Stimulated activated CD4-positive, alpha-beta T cell treated with anti-CD3 and anti-CD28 coated beads, Interleukin-1b, Interleukin-23, amount 100 ng/mL, for 1 hour (primary cell): ENCODE measurements at places on chromosomes 3 and 15.

GRCh38 chr3:105014631-105015030 lies 352.1 kb upstream of the ALCAM start:
- DNase-seq = no peak

- DNase-seq = no peak
Observed at GRCh38 chr15:50633653-50634052, 52.9 kb downstream of the TRPM7 start.

DNA sequence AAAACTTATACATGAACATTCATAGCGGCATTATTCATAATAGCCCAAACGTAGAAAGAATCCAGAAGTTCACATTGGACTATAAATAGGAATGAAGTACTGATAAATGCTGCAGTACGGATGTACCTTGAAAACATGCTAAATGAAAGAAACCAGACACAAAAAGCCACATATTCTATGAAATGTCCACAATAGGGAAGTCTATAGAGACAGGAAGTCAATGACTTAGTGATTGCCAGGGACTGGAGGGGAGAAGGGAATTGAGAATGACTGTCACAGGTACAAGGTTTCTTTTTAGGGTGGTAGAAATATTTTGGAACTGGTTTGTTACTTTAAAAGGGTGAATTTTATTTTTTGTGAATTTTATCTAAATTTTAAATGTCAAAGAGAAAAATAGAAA lies 71.4 kb upstream of the SKOR1 start:
- DNase-seq = no peak

- DNase-seq = no peak
Observed at GRCh38 chr3:16932877-16933276, 48.1 kb downstream of the PLCL2 start.

GRCh38 chr3:168117059-168117458 lies 21.3 kb upstream of the GOLIM4 start:
- no peak for DNase-seq

- no peak for DNase-seq
Observed at GRCh38 chr3:129628169-129628522, 21.7 kb upstream of the PLXND1 start.

DNA sequence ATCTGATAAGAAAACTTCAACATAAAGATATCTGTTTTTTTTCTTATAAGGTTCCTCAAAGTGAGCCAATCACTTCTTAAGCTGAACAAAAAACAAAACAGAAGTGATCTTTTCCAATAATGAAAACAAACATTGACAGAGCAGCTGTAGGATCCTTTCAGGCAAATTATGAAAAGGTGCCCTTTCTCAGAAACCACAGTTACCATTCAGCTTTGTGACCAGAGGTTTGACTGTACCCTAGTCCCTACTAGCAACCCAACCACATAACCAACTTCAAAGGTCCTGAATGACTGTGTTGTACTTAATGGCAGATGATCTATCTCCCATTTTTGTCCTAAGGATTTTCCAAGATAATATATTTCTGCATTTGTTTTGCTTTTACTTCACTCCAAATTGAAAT lies 39.4 kb upstream of the CCR2 start:
- no peak for DNase-seq

DNA sequence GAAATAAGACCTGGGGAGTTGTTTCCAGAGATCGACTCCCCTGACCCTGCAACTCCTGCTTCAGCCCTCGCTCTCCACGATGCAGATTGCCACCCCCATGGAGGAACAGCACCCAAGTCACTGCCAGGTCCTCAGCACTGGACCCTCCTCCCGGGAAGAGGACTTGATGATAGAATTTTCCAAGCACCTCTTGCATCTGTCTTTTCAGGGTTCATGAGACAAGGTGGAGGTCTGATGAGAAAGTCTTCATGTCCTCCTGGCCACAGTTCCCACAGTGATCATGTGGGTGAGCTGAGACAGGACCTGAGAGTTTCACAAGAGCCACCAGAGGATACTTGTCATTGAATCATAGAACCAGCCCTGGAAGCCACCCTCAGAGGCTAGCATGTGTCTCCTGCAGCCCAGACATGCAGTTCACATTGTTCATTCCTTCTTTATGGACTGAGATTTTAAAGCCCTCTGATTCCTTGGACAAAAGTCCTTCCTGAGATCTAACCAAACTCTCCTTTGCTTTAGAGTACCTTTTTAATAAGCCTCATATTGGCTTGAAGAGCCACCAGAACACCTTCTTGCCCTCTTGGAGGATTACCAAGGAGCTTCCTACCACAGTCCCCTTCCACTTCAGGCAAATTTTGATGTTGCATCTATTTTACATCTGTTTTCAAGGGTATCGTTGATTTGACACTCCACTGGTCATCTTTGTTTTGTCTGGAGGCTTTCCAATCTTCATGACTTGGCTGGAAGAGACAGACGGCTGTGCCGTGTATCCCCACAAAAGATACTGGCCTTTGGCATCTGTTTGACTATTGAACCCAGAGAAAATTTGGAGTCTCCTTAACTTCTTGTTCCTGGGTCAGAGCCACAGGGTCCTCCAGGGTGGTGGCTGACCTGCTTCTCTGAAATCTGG lies 224.8 kb upstream of the BHLHE40 start:
- DNase-seq = no peak

GRCh38 chr15:26926081-26926480 lies 44.9 kb upstream of the GABRG3 start:
- no peak for DNase-seq

DNA sequence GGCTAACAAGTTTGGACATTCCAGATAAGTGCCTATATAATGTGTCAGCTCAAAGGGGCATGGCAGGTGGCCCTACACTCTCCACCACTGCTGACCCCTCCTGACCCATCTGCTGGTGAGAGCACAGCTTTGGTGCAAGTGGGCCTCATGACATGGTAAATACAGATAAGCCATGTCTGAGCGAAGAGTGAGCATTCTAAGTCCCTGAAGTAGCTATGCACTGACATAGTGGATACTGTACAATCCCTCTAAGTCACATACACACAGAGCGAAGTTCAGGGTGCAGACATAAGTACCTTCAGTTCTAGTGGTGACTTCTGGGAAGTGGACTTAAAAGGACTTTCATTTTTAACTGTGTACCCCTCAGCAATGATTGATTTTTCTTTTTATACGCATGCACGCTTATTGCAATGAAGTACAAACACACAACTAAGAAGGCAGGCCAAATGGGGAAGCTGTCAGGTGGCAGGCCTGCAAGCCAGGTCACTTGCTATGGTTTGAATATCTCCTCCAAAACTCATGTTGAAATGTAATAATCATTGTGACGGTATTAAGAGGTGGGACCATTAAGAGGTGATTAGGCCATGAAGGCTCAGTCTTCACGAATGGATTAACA lies 41.5 kb downstream of the TBC1D2B start:
- no peak for DNase-seq

DNA sequence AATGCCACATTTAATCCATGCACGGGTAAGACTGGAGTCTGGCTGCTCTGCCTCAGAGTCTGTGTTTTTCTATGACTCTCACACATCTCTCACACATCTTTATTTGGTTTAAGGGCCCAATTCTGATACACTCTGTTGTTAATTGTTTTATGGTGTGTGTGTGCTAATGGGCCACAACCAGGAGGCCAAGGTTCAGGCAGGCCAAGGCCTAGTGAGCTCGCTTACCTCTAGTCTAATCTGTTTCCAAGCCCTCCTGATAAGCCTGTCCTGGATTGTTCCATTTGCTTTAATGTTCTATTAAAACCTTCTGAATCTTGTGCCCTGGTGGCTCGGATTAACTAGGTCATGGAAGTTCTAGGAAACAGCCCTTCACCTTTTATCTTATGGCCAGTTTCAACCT lies 445.4 kb upstream of the DPH6 start:
- DNase-seq = no peak

DNA sequence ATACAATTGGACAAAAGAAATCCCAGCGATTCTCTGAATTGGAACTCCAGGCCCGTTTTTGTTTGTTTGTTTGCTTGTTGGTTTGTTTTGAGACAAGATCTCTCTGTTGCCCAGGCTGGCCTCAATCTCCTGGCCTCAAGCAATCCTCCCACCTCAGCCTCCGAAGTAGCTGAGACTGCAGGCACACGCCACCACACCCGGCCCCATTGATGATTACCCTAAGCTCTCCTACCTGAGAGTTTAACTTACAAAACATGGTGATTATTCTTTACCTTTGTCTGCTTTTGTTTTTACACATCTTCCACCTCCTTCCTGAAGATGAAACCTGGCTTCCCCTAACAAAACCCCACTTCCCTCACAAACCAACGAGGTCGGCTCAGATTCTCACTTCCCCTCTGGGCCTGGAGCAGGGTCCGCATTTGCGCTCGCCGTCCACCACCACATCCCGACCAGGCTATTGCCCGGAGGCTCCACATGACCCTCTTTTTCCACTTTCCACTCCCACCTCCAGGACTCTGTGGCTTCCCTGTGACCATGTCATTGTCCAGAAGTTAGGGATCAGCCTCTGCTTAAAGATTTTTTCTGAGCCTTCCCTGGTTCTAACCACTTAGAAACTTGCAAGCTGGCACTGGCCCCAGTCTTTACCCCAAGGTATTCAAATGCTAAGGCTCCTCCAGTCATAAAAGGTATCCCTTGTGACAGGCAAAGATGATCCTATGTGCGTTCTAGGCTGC lies 14.8 kb downstream of the KLHL6 start:
- no peak for DNase-seq

DNA sequence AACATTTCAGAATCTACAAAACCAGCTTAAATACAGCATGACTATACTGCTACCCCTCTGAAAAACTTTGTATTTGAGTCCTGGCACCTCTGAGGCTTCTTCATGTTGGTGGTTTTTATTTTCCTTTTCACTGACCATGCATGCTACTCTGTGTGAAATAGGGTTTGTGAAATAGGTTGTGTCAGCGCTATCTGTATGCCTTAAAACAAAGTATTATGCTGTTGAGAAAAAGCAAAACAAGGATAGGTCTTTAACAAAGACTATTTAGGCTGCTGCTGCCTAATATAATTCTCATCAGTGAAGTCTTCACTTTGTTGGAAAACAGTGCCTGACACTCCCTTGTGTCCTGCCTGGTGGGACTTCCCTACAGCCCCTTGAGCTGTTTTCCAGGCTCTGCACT lies 28.7 kb upstream of the TRAK1 start:
- DNase-seq = no peak

DNA sequence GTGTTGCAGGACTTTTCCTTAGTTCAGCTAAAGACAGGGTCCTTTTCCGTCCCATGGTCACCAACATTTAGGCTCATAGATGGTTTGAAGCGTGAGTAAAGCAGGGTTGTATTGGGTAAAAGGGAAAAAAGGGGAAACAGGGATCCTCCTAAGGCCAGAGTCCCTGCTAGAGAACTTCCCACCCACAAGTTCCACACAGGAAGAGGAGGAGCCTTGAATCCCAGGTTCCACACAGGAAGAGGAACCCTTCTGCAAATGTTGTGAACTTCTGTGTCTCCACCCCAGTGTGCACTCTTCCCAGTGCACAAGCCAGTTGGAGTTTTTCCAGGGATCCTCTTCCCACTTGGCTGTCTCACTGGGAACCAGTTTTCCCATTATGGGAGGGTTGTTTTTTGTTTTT lies 27.6 kb upstream of the ATP8B4 start:
- DNase-seq = no peak

- no peak for DNase-seq
Observed at GRCh38 chr15:90441027-90441426, 53.0 kb downstream of the IQGAP1 start.

DNA sequence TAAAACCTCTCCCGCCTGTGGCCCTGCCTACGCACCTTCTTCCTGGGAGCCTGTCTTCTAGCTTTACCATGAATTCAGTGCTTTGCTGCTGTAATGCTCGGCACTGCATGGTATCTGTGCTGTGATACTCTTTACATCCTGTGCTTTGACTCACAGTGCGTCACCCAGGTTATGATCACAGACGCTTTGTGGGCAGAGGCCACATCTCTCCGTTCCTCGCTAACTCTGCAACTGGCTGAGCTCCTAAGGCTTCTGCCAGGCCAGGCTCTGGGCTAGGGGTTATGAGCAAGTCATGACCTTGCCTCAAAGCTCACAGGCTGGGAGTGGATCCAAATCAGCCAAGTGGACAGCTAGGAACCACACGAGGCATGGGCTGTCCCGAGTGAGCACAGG lies 23.2 kb downstream of the SPTBN5 start:
- DNase-seq = no peak

GRCh38 chr15:90232196-90232595 lies 1.5 kb downstream of the CIB1 start:
- no peak for DNase-seq

- DNase-seq = no peak
Observed at GRCh38 chr3:68893600-68894239, 38.6 kb downstream of the TAFA4 start.

GRCh38 chr3:155110996-155111901 lies 31.1 kb downstream of the MME start:
- DNase-seq = no peak

DNA sequence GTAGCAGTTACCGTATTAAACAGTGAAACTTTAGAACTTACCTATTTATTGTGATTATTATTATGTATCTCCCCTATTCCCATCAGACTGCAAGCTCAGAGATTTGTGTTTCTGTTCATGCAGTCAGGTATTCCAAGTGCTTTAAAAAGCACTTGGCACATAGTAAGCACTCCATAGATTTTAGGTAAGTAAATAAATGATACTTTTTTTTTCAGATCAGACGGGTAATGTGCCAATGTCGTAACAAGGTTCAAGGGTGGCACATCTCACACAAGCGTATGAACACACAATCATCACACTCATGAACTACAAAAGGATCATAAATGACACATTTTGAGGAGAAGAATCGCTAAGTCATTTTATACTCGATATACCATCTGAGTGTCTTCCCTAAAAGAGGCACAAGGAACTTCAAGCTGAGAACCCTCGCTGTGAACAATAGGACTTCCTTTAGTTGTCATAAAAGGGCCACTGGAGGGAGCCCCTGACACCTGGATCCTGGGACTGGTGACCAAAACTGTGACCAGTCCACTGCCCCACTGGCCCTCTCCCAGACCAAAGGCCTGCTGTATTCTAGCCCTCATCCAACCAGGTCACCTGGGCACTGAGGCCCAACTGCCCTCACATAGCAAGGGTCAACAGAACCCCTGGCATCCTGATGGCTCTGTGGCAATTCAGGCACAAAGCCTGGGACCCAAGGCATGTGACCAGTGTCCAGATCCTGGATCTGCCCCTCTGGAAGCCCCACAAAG lies 32.1 kb downstream of the KIF9 start:
- no peak for DNase-seq

DNA sequence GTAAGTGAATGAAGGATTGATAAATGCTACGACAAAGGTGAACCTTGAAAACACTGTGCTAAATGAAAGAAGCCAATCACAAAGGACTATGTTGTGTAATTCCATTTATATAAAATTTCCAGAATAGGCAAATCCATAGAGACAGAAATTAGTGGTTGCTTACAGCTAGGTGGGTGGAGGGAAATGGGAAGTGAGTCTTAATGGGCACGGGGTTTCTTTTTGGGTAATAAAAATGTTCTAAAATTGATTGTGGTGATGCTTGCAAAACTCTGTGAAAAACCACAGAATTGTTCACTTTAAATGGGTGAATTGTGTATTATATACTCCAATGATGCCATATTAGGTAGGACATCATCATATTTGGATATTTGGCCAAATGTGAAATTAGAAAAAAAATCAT lies 20.9 kb upstream of the TEX9 start:
- DNase-seq = no peak

- no peak for DNase-seq
Observed at GRCh38 chr3:130677343-130677742, 69.3 kb downstream of the PIK3R4 start.
